GM18507 (cell line): ENCODE measurements at places on chromosomes 5 and 9.

- no peak for DNase-seq
These were observed 422.6 kb upstream of the CD180 start for GRCh38 chr5:67619235-67619634.

DNA sequence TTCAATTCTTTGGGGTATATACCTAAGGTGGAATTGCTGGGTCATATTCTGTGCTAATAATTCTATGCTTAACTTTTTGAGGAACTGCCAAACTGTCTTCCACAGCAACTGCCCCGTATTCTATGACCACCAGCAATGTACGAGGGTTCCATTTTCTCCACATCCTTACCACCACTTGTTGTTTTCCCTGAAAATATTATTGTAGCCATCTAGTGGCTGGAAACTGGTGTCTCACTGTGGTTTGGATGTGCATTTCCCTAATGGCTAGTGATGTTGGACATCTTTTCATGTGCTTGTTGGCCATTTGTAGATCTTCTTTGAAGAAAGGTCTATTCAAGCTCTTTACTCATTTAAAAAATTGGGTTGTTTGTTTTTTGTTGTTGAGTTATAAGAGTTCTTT, 30.7 kb downstream of the MSX2 start:
- DNase-seq = no peak

DNA sequence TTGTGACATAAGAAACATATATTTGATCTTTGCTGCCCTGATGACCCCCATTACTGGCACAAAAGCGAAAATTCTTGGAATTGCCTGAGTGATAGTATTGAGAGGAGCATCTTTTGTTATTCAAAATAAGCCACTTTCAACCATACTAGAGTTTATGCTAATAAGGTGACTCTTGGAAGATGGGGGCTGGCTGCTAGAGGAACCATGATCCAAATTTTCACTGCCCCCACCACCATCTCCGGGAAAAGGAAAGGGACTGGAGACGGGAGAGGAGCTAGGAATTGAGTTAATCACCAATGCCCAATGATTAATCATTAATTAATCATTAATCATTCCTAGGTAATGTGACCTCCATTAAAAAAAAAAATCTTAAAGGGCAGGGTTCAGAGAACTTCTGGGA, 25.6 kb downstream of the FBXW11 start:
- DNase-seq = no peak

DNA sequence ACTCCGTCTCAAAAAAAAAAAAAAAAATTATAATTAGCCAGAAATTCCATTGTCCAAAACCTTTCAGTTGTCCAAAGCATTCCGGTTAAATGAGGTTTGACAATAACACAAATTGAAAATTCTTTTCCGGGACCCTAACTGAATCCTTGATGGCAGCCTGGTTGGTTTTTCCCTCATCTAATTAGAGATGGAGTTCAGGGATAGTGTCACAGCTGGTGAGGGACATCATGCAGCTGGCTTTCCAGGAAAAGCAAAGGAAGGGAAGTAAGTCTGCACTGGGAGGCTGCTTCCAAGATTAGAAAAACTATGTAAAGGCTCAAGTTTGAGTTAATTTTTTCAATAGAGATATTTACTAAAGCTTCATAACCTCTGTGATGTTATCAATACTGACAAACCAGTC, 195.4 kb downstream of the ADAMTS12 start:
- DNase-seq = no peak

GRCh38 chr9:120776788-120777187, 16.4 kb downstream of the FBXW2 start:
- no peak for DNase-seq

DNA sequence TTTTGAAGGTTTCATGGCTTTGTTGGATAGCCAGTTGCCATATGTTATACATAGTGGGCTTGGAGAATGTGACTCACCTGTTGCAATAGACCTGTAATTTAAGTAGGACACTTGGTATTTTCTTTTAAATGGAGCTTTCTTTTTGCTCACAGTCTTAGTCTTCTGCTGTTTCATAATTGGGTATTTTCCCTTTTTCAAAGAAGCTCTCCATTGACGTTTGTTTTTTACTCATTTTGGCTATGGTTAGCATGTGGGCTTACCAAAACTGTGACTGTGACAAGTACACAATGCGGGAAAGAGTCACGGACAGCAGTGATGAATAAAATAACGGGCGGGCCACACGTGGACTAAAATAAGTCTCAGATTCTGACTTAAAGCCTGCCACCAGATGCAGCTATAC, 23.2 kb upstream of the RNF20 start:
- no peak for DNase-seq

DNA sequence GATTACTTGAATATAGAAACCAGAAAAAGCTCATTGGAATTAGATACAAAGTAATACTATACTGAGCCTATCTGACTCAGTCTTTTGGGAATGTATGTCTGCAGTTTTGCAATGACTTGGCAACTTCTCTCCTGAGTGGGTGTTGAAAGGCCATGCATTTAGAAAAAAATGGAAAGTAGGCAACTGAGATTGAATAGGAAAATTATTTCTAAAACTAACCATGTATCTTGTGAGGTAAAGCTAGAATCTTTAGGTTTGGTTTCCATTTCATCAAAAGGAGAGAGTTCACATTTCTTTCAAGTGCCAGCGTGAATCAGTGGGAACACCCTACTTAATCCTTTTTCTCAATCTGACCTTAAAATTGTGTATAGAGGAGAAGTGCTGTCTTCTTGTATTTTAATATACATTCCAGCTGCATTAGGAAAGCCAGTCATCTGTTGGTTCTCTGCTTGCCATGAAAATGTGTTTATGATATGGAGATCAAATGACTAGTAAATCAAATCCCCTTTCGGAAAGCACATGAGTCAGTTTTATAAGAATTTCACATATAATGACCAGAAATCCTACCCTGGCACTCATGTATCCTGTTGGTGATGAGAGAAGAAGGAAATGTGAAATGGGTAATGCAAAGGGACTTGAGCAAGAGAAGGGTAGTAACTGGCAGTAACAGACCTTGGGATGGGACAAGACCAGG, 30.4 kb downstream of the NFX1 start:
- DNase-seq = no peak

- DNase-seq = no peak
These were observed 13.8 kb upstream of the CCL28 start for GRCh38 chr5:43425983-43426382.

GRCh38 chr9:134212809-134213507, 48.6 kb upstream of the RNU6ATAC start:
- no peak for DNase-seq

DNA sequence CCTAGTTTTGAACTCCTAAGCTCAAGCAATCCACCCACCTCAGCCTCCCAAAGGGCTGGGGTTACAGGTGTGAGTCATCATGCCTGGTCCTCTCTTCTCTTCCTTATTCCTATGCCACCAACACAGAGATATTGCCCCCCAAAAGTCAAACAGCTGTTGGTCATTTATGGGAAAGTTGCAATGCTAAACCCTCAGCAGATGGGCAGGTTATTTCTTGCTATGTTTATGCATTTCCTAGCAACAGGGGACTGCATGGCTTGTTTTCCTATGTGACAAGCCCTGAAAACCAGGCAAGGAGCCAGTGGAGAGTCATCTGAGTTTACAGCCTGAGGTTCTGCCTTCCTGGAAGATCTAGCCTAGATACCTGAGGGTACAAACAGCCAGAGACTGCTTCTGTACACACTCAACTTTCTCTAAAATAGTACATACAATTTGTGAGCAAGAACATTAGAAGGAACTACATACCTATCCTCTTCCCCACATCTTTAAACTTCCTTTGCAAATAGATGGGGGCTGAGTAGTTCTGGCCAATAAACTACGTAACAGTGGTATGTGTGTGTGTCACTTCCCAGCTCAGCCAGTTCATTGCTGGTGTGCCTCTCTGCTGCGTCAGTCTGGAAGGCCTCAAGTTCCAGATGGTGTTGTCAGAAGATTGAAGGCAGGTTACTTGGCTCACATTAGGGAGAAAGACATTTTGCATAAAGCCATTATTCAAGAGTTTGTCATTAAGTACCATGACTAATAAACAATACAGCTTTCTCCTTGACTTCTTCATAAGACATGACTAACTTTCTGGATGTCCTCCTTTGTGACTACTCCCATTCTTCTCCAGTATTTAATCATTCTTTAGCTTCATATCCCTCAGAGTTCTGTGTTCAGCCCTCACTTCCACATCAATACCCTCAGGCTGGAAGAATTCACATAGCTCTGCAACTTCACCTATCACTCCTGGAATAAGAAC, 65.3 kb downstream of the CSNK1A1 start:
- DNase-seq = no peak

DNA sequence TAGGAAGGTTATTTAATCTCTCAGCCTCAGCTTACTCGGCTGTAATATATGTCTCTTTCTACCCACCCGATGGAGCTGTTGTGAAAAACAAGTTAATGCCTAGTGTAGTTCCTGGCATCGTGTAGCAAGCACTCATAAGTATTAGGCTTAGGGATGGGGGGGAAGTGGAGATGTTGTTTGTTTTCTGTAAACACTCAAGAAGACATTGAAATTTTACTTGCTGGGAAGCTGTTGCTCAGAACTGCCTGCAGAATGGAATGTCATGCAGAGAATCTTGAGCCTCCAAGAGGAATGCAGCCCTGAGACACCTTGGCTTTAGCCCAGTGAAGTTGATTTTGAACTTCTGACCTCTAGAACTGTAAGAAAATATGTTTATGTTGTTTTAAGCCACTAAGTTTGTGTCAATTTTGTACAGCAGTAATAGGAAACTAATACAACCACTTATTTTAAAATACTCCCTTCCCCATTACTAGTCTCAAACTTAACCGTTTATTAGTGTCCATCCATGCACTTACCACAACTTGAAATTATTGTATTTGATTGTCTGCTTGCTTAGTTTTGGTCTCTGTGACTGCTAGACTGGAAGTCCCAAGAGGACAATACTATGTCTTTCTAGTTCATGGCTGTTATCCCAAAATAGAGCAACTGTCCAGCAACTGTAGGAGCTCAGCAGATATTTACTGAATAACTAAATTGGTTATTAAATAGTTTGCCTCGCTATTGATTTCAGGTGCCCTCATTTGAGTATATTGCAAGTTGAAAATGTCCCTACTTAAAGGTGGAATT, 53.8 kb downstream of the MFAP3 start:
- no peak for DNase-seq

DNA sequence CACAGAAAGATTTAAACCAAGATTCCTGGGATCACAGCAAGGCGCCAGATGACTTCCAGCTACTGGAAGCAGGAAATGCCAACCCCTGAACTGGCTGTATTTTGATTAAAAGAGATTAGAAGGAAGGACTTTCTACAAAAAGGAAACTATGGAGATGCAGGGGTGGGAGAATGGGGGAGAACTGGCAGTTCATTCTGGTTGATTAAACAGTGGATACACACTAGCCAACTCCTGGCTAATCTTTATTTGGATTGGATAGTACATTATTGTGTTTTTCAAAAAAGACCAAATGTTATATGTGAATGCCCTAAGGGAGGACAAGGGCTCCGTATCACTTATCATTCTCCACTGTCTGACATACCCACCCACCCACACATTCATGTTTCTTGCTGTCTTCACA, 93.2 kb downstream of the CDO1 start:
- DNase-seq = no peak

GRCh38 chr5:74241751-74242140, 398.8 kb downstream of the ENC1 start:
- no peak for DNase-seq

- DNase-seq = no peak
These were observed 36.3 kb upstream of the SETD9 start for GRCh38 chr5:56873056-56873455.

DNA sequence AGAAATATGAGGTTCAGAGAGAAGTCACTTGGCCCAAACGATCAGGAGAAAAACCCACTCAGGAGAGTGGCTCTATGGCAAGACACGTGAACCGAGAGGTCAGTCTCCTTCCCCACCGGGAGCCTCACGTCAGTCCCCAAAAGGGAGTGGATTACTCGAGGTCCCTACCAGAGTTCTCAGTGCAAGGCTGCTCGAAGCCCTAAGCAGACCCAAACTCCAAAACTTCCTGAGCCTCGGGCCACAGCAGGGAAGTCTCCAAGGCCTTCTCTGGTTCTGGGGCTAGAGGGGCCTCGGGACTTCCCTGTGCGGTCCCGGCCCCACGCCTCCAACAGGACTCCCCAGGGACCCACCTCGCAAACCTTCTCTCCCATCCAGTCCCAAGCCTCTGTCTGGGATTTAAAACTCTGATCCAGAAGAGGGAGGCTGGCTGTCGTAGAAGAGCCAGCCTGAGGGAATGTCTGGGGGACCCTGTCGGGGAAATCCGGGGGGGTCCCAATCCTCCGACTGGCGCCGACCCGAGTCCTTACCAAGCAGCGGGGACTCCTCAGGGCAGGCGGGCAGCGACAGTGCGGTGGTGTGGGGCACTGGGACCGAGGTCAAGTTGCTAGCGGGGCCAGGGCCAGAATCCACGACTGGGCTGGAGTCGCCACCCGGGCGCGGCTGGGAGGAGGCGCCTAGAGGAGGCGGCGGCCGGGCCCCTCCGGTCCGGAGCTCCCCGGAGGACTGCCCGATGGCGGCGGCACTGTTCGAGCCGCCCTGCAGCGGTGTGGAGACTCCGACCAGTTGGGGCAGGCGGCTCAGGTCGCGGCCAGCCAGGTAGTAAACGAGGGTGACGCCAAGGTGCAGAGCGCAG, 679 bp downstream of the B4GALT1 start:
- DNase-seq = no peak

- DNase-seq = no peak
These were observed 14.0 kb downstream of the OLFML2A start for GRCh38 chr9:124790801-124791505.

DNA sequence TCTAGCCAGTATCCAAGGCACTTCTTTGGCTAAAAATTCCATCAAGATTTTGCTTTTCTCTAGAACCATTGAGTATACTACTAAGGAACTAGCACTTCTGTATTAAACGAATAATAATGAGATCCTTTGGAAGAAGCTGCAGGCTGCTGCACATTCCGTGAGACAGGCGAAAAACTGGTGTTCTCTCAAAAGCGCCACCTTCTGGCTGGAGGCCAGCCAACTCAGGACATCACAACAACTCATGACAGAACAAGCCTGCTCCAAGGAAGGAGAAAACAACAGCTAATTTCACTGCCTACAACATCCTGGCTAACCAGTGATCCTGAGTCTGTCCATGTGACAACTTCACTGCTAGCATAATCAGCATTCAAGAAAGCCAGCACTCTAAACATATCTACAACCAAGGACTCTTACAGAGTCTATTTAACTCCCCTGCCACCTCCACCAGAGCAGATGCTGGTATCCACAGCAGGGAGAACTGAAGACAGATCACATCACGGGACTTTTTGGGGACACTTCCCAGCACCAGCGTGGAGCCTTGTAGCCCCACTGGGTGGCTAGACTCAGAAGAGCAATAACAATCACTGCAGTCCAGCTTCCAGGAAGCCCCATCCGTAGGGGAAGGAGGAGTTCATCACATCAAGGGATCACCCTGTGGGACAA, 150.5 kb downstream of the YTHDC2 start:
- DNase-seq = no peak

GRCh38 chr9:81565144-81565543, 124.2 kb downstream of the TLE1 start:
- no peak for DNase-seq

DNA sequence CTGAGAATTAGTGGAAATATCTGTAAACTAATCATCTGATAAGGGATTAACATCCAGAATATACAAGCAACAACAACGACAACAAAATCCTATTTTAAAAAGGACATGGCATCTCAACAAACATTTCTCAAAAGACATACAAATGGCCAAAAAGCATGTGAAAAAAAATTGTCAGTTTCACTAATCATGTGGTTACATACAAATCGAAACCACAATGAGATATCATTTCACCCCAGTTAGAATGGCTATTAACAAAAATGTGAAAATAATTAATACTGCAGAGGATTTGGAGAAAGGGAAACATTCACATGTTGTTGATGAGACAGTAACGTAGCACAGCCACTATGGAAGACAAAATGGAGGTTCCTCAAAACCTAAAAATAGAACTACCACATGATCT, 69.5 kb downstream of the ERP44 start:
- DNase-seq = no peak
